RWPE2 (cell line): ENCODE measurements at places on chromosomes 12 and 14.

DNA sequence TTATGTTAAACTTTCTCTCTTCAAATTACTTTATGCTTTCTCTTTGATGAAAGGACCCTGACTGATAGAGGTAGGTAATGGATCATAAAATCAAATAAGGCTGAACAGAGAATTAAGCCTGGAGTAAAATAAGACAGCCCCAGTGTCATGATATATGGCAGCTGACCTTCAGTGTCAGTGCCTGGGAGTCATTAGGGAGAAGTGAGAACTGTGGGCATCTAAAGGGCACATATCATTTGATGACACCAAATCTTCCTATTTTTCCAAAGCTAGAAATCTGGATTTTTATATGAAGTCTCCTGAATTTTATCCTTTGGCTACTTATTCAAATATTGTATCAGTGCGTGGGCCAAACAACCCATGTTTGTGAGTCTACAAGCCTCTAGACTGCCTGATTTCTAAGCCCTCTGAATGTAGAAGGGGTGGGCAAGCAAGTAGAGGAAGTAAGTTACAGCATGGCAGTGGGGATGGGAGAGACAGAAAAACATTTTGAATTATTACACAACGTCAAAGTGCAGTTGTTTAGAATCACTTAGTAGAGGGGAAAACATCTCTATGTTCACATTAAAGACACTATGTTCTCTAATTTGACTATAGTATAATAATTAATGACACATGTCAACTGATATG, 10.0 kb downstream of the SLC39A9 start:
- DNase-seq: no peak

GRCh38 chr12:93950311-93950710, 198.1 kb upstream of the PLXNC1 start:
- DNase-seq: no peak

DNA sequence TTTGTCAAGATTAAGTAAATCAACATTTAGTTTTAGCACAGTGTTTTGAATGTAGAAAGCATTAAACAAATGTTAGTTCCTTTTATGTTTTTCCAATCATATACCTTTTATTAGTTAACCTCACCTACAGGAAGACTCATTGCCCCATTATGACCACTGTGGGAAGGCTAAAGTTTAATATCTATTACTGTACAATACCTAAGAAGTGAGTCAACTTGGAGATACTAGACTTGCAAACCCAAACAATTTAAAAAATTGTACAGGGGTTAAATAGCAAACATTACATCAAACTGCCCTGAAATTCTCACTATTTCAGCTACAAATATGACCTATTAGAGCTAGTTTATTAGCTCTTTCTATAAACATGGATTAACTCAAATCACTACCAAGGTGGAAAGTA, 8.6 kb upstream of the G2E3 start:
- DNase-seq: no peak

DNA sequence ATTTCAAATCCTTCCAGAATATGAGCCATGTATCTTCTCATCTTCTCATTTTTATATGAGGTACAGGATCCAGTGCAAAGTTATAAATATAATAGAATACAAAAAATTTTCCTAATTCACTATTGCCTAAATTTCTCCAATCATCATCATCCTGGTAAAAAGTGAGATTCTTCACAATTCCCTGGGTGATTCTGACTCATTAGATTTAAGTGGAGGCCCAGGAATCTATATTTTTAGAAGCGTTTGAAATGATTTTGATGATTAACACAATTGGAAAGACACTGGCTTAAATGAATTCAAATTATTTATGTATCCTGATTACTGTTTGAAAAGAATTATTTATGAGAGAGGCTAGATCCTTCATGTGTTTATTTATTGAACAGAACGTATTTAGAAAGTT, 380.3 kb upstream of the PDE3A start:
- DNase-seq: no peak

GRCh38 chr14:50551877-50552276, 8.1 kb upstream of the ATL1 start:
- DNase-seq: no peak

GRCh38 chr12:113727651-113728061, 238.5 kb downstream of the RBM19 start:
- no peak for DNase-seq

DNA sequence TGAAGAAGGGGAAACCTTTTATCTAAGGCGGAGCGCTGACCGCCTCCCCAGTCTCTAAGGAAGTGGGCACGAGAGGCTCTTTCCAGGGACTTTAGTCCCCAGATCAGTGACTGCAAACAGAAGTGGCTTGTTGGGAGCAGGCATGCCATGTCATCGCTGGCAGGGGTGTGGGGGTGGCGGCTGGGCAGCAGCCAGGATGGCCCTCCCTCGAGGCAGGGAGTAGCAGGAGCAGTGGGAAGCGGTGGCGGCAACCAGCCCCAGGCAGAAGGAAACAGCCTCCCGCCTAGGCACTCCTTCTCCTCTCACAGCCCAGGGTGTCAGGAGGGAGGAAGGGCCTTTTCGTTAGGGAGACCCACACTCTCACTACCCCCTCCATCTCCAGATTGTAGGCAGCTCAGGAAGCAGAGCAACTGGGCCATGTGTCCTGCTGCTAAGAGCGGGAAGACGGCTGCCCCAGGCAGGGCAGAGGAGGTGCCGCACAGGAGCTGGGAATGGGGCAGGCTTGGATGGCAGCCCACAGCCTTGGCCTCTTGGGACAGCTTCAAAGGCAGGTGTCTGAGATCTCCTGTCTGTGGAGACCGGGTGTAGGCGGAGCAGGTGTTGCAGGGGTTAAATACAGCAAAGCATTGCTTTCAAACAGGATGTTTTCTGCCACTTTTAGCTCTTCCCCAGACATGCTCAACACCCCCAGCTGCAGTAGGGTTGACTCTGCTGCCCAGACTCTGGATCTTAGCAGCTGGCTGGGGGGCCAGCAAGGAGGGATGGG, 21.8 kb downstream of the VDR start:
- peak; percentile 45 for DNase-seq
